Psoas muscle (tissue), 8 donors: ENCODE measurements at places on chromosomes 7 and 10.

DNA sequence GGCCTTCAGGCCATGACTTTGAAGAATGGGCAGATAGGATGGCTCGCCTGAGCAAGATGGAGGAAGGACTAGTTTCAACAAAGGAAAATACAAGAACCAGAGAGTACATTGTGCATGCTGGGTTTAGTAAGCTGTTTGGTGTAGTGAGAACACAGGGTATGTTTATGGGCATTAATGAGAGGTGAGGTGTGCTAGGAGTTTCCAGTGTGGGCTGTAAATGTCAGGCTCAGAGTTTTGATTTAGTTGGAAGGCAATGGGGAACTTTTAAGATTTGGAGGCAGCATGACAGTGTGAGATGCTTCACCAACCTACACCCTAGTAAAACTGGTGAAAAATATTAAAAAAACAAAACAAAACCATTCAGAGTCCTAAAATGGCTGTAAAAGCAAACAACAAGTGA lies 13.3 kb downstream of the IGFBP1 start:
- DNase-seq: no peak

GRCh38 chr7:40885503-40885902 lies 750.7 kb downstream of the SUGCT start:
- no peak for DNase-seq

DNA sequence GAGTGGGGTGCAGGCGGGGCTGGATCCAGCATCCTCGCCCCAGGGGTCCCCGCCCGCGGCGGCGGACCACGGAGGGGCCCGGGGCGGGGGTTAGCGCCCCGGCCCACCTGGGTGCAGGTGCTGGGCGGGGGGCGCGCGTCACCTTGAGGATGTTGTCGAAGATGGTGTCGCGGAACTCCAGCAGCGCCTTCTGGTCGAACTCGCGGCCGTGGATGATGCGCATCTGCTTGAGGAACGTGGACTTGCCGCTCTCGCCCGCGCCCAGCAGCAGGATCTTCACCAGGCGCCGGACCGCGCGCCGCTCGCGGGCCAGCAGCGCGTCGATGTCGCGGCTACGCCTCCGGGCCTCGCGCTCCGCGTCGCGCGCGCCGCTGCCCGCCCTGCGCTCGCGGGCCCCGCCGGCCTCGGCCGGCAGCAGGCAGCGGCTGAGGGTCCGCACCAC lies 376 bp downstream of the GNA12 start:
- peak; percentile 51 for DNase-seq

DNA sequence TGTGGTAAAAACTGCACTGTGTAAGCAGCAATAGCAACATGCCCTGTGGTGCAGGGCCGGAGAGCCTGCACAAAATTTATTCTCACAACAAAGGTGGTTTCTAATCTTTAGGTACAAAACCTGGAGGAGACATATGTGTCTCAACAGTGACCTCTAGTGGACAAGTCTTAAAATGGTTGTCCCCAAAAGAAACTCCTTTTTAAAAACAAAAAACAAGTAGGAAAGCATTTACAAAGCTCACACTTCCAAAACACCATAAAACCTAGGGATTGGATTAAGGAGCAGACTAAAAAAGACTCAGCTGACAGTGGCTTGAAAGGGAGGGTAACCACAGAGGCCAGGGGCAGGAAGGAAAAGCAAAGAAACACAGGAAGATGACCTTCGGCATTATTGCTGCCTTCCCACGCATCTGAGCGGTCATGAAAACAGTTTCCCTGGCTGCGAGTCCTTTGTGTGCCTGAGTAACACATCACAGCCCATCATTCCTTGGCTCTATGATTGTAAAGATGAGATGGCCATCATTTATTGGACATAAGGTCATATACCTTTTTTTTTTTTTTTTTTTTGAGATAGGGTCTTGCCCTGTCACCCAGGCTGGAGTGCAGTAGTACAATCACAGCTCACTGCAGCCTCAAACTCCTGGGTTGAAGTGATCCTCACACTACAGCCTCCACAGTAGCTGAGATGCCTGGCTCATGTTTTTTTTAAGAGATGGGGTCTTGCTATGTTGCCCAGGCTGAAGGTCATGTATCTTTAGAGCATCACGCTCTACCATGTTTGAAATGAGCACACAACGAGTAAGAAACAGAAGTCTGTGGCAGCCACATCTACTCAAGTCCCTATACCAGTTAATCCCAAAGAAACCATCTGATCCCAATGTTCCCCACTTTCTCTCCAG lies 39.5 kb downstream of the RSU1 start:
- no peak for DNase-seq

- DNase-seq: no peak
These were observed 40.9 kb downstream of the FRMPD2 start for GRCh38 chr10:48233559-48234005.

- DNase-seq: no peak
These were observed 2.9 kb upstream of the TRIM8 start for GRCh38 chr10:102641402-102641801.

- DNase-seq: no peak
These were observed 293.1 kb downstream of the CDK14 start for GRCh38 chr7:90889210-90889609.

DNA sequence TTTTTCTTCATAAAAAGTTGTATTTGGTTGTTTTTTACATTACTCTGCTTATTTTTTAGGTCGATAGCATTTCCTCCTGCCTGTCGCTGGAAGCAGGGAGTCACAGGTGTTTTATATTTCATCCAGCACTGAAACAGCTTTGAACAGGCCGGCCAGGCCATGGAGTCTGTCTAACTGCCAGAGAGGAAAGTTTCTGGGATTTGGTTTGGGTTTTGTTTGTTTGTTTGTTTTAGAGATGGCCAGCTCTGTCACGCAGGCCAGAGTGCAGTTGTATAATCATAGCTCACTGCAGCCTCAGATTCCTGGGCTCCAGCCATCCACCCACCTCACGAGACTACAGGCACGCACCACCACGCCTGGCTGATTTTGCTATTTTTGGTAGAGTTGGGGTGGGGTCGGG lies 23.4 kb downstream of the PROSER2 start:
- no peak for DNase-seq

GRCh38 chr10:118207470-118208007 lies 134.6 kb downstream of the FAM204A start:
- DNase-seq: no peak
